ENCODE measurements at places on chromosomes 13 and 19.

- no peak for DNase-seq
These were observed 129.8 kb downstream of the KCTD12 start for GRCh38 chr13:76756451-76756850.

DNA sequence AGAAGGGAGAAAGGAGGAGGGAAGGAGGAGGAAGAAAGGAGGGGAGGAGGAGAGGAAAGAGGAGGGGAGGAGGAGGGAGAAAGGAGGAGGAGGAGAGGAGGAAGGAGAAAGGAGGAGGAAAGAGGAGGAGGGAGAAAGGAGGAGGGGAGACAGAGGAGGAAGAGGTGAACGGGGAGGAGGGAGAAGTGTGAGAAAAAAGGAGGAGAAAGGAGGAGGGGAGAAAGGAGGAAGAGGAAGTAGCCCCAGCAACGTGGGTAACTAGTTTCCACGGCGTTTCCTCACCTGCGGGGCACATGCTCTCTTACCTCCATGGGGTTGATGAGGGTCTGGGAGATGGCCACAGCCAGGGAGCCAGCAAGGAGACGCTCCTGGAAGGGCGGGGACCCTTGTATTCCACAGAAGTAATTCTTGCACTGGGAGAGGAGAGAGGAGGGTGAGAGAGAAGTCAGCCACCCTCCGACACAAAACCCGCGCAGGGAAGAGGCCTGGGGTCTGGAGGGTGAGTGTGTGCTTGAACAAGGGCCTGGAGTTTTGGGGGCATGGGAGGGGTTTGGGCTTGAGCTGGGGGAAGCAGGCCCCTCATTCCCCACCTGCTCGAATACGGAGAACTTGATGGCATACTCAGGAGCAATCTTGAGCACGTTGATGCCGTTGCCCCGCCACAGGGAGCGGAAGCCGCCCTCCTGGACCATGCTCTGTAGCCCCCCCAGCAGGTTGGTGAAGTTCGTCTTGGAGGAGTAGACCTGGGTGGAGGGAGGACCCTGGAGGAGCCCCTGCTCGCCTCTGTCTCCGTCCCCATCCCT lies 3.9 kb downstream of the SLC25A41 start:
- no peak for DNase-seq

- DNase-seq, result peak; percentile 11
These were observed 556.3 kb upstream of the ARGLU1 start for GRCh38 chr13:107124129-107124718.

- DNase-seq, result no peak
These were observed 4.6 kb upstream of the SLAIN1 start for GRCh38 chr13:77692746-77693448.

DNA sequence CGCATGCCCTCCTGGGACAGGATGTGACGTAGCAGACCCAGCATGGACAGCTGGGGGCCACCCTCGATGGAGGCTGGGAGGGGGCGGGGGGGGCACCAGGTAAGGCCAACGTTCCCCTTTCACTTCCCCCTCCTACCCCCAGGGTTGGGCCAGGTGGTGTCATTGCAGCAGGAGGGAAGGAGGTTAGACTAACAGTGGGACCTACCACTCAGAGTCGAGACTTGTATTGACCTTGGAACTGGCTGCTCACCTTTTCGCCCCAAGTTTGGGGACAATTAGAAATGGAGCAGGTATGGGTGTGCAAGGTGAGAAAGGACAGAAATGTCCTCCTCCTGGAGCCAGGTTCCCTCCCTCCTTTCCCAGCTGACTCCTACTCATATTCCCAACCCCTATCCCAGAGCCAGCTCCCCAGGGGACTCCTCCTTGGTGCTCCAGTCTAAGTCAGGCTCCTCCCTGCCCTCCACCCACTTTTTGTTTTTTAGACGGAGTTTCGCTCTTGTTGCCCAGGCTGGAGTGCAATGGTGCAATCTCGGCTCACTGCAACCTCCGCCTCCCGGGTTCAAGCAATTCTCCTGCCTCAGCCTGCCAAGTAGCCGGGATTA lies 8.6 kb upstream of the SLC25A41 start:
- no peak for DNase-seq

Measured in activated CD4-positive, alpha-beta T cell treated with anti-CD3 and anti-CD28 coated beads, Interleukin-2, Interleukin-6, amounts not matched to agents 100 ng/mL and 50 ng/mL, durations not matched to agents 16 hours and 8 hours (primary cell).